ENCODE measurements at places on chromosomes 16 and 17.
A peak's percentile ranks its signal among the peaks of the same experiment; 100 is the strongest.

GRCh38 chr16:87472935-87473334 is 19.9 kb downstream of the ZCCHC14 start:
- no peak for DNase-seq

GRCh38 chr17:13113821-13114525 is 96.1 kb upstream of the ELAC2 start:
- DNase-seq, result no peak

DNA sequence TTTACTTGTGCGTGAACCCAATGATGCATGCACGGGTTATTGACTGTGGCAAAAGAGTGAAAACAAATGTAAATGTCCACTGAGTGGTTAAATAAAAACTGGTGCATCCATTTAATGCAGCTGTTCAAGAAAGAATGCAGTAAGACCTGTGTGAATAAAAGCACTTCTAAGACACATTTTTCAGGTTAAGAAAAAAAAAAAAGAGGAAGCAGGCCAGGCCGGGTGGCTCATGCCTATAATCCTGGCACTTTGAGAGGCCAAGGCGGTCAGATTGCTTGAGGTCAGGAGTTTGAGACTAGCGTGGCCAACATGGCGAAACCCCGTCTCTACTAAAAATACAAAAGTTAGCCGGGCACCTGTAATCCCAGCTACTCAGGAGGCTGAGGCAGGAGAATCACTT is 11.8 kb downstream of the CNGB1 start:
- no peak for DNase-seq

DNA sequence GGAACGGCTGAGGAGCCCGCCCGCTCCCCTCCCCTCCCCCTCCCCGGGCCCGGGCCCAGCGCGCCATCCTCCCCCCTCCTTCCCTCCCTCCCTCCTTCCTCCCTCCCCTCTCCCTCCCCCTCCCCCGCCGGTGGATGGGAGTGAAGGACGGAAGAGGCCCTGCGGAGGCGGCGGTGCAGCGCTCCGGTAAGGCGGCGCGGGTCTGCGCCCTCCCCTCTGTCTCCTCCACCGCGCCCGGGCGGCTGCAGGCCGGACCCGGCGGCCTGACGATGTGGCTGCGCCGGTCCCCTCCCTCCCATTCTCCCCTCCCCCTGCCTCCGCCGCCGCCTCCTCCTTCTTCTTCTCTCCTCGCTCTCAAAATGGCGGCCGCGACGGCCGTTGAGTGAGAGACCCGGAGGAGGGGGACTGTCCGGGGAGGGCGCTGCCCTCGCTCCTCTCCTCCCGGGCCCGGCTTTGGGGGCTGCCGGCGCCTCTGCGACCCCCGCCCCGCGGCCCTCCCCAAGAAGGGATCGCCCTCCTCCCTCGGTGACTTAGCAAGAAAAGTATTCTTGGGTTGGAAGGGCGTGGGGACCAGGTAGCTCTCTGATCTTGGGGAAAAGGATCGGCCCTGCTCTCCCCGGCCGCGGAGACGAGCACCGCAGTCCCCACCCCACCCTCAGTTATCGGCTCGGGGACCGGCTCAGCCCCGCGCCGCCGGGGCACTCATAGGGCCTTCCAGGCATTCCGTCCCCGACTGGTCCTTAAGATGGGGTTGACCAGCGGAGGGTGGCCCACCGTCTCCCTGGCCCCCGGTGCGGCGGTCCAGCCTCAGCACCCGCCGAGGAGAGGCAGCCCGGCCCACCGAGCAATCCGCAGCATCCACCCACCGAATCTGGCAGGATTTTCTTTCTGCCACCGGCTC is 617 bp downstream of the PAFAH1B1 start:
- peak; percentile 71 for DNase-seq

- DNase-seq, result peak; percentile 38
Measured at GRCh38 chr17:45784741-45785479, 790 bp downstream of the CRHR1 start.

DNA sequence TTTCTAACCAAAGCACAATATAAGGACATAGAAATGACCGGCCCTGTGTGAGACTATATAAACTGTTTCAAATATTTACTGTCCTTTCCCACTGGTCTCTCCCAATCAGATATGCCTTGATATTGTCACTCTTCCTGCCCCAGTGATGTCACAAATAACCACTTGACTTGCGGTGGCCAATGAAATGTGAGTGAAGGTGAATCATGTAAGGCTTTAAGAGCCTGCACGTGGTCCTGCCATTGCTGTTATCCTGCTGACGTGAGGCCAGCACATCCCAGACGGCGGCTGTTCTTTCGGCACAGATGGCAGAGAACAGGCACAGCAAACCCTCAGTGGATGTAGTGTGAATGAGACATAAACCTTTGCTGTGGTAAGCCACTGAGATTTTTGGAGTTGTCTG is 5.4 kb upstream of the KLHL11 start:
- DNase-seq, result no peak

- DNase-seq, result no peak
Measured at GRCh38 chr17:27354491-27355081, 60.7 kb downstream of the WSB1 start.
